ENCODE measurements at places on chromosomes 7 and 10.

DNA sequence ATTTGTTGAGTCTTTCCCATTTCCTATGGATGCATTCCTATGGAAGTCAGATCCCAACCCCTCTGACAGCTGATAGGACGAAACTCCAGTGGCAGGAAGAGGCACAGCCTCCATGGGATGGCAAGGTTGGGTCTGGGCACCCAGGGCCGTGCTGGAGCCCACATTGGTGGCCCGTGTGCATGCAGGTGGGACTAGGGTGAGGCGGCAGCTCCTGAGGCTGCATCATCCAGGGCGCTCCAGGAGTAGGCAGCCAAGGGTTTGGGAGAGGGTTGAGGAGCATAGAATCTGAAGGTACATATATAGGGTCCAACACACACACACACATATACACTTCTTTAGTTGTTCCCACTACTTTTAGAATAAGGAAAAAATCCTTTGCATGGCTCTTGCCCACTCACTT is 81.4 kb upstream of the BMPER start:
- no peak for DNase-seq

DNA sequence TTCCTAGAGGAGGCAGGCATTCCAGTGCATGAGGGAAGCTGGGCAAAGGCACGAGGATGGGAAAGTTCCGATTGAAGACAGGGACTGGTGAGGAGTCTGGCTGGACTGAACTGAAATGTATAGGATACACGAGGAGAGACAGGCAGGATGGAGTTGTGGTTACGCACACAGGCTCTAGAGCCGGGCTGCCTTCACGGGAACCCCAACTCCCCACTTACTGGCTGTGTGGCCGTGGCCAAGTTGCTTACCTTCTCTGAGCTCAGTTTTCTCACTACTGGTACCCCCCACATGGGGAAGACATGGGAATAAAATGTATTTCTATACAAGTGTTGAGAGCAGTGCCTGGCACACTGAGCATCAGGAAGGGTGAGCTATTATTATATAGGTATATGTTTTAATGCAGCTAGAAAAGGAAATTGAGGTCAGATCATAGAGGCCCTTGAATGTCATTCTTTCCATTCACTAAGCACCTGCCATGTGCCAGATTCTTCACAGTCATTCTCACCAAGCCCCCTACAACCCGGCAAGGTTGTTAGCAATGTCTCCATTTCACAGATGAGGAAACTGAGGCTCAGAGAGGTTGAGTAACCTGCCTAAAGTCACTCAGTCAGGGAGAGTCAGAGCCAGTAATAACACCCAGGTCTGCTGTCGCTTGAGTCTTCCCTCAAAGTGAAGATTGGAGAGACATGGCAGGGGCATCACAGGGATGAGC is 9.7 kb downstream of the CHST3 start:
- no peak for DNase-seq

DNA sequence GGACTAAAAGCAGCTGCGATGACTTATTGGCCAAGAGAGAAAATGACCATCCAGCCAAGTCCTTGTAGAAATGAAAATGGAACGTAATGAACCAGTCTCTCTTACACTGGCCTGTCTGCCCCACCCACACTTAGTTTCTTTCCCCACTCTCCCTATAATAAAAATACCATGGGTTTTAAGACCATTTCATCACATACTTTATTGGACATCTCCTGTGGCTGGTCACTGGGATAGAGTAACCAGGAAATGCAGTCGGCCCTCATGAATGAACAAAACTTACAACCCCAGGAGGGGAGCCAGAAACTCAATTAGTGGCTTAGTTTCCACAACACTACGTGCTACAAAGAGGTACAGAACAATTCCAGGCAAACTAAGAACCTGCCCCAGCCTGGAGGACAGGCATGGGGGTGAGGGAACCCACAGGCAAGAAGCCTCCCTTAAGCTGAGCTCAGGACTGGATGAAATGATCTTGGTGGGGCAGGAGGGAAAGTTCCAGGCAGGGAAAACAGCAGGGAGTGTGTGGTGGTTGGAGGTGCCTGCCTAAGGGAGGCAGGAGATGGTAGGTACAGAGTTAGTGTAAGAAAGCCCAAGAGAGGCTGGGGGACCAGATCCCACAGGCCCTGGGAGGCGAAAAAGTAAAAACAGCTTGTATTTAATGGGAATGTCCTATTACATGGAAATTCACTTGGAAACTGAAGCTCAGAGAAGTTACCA is 29.6 kb downstream of the MKI67 start:
- DNase-seq: no peak

DNA sequence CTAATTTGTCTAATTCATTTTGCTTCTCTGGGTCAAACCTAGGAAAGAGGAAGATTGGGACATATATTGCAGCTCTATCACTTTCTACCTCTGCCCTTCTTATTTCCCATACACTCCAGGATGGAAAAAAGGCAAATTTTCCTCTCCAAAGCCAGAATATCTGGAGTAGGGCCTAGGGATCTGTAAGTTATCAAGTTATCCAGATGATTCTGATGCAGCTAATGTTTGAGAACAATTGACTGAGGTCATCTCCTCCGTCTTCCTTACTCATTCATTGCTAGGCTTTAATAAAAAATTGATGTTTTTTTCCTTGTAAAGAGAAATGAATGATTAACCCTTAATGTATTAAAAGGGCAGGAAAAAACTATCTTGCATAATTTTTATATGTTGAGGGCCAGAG is 211.9 kb upstream of the GLI3 start:
- no peak for DNase-seq

GRCh38 chr7:37510043-37510634 is 61.5 kb upstream of the ELMO1 start:
- no peak for DNase-seq

GRCh38 chr10:125739994-125740679 is 20.6 kb downstream of the EDRF1 start:
- DNase-seq: no peak

- no peak for DNase-seq
Observed at GRCh38 chr7:97224316-97224715, 106.8 kb downstream of the SDHAF3 start.

DNA sequence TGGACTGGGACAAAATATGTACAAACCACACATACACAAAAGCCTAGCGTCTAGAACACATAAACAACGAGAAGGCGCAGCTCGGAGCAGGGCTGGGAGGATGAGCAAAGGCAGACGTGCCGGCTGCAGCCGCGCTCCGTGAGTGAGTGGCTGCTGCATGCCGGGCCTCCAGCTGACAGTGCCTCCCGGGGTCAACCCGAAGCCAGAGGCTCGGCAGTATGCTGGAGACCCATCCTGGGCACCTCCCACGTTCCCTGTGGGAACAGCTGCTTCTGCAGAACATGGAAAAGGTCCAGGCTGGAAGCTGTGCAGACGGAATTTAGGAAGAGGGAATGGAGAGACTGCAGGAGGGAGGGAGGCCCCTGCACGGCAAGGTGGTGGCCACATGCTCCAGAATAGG is 3.6 kb upstream of the GPR146 start:
- DNase-seq: no peak
